Activated naive CD4-positive, alpha-beta T cell treated with anti-CD3 and anti-CD28 coated beads for 36 hours (primary cell): ENCODE measurements at places on chromosomes 12 and 14. TPM values are rescaled to one million over a fixed set of nuclear protein-coding genes. Genes with fewer than 3 reads are reported as not detected.

FLRT2 gene
- not detected for total RNA-seq

RESF1 gene
- 73.5 TPM for total RNA-seq

KLHDC1 gene
- total RNA-seq, result 0.79 TPM

PTCSC3 gene
- total RNA-seq, result not detected

SINHCAF gene
- total RNA-seq, result 169 TPM

KRT86 gene
- 0.15 TPM for total RNA-seq

LRRC43 gene
- total RNA-seq, result not detected

TSPAN11 gene
- not detected for total RNA-seq

ZDHHC22 gene
- not detected for total RNA-seq

OVCH1 gene
- total RNA-seq, result not detected

CCDC175 gene
- total RNA-seq, result not detected

ZNF26 gene
- total RNA-seq, result 12.2 TPM

AVPR1A gene
- total RNA-seq, result not detected

- DNase-seq, result no peak
Measured at GRCh38 chr12:94421868-94422740, 37.6 kb downstream of the CEP83 start.

DNA sequence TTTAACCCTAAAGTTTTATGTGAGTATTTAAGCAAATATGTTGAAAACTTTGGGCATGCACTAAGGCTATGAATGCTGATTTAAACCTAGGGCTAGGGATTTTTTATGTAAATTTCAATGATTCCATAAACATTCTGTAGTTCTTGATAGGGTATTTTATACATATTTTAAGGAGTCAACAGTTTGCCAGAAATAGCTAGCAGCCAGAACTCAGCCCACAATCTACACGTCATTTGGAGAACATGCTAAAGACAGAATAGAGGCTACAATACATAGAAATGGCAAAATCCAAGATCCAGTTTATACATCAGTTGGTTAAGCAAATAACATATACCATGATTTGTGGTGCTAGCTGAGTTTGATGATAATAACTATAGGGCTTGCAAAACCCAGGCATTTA, 184.7 kb downstream of the TMEM117 start:
- no peak for DNase-seq

- peak; percentile 73 for DNase-seq
Measured at GRCh38 chr14:66070542-66071319, 415.4 kb upstream of the CCDC196 start.

DNA sequence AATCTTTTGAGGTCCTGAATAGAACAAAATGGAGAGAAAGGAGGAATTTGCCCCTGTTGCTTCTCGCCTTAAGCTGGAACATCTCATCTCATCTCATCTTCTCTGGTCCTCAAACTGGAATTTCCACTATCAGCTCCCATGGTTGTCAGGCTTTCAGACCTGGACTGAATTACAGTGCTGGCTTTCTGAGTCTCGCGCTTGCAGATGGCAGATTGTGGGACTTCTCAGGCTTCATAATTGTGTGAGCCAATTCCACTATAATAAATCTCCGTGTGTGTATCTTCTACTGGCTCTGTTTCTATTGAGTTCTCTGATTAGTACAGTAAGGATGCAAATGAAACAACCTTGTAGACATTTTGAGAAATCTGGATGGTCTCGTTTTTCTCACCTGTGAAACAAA, 199.0 kb downstream of the TMEM117 start:
- DNase-seq, result no peak

DNA sequence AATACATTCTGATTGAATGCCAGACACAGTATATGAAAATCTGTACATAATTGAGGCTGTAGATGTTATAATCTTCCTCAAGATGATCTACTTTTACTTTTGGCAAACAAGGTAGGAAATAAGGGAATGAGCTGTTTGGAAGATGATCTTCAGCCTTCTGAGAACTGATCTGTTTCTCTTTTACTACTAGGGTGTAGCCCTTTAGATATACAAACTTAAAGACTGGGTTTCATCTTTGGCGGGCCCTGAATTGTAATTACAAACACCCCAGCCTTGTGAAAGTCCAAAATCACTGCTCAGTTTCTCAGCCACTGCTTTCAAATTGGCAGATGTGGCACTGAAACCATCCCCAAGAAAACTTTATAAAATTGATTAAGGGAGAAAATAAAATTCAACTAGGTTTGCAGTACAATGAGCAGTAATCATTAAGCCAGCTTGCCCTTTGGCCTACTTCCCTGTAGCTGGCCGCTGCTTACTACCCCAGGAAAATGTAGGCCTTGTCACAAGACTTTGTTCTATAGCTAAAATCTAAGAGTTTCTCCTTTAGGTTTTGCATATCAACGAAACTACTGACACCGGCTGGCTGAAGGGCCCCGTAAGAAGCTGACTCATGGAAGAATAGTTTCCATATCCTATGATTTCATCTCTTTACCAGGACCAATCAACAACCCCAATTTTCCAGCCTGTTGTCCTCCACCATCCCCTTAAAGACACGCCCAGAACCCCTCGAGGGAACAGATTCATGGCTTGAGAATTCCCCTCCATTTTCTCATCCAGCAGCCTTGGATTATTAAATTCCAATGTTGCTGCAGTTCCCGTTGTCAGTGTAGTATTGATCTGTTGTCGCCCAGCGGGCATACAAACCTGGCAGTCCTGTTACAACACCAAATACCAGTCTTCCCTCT, 210.8 kb downstream of the PCNX1 start:
- no peak for DNase-seq

- DNase-seq, result peak; percentile 60
Measured at GRCh38 chr12:93742110-93742934, 65.1 kb downstream of the CRADD start.

- no peak for DNase-seq
Measured at GRCh38 chr12:64387197-64387816, 3.3 kb downstream of the C12orf56 start.

DNA sequence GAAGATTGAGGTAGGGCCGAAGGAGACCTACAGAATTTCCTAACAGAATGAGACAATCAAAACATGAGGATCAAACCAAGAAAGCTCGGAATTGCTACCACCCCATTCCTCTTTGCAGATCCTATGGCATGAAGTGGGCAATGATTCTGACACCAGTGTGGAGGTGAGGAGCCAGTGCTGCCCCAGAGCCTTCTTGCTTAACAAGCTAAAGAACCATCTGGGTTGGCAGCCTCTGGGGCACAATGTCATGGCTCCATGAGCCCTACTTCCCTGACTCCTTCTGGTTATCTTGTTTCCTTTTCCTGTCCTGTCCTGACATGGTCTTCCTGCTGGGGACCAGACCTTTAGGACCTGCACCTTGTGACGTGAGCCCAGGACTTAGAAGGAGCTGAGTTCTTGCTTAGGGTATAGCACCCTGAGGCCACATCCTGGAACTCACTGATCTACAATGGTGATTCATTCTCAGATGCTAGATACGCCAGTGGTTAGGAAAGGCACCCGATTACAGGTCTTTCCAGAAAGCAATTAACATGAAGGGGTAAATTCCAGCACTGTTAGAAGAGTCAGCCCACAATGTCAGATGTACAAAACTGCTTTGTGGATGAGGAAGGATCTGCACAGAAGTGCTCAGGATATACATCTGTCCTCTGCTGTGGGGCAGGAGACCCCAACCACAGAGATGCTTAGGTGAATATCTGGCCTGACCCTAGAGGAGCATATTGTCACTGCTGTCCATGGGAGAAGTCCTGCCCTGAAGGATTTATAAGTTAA, 324.2 kb downstream of the ZFP36L1 start:
- peak; percentile 74 for DNase-seq

GRCh38 chr14:44846232-44846824, 115.4 kb downstream of the KLHL28 start:
- DNase-seq, result peak; percentile 20

DNA sequence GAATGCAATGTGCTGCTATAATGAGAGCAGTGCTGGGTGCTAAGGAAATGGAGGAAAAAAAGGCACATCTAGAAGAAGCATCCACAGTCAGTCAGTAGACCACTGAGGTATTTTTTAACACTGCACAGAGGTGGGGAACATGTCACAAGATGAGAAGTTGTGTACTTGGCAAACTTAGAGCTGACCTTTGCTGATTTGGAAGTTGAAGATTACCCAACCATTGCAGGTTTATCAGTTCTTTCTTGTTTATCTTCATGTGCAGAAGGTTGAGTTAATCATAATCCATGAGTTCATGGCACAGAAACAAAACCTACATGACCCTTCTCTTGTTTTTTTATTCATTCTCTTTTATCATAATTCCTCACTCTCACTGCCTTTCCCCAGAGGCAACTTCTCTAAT, 3.2 kb upstream of the PAH start:
- DNase-seq, result no peak

GRCh38 chr14:72864712-72865365, 29.1 kb downstream of the DPF3 start:
- DNase-seq, result no peak

- no peak for DNase-seq
Measured at GRCh38 chr14:94541234-94541975, 19.8 kb upstream of the SERPINA4 start.

DNA sequence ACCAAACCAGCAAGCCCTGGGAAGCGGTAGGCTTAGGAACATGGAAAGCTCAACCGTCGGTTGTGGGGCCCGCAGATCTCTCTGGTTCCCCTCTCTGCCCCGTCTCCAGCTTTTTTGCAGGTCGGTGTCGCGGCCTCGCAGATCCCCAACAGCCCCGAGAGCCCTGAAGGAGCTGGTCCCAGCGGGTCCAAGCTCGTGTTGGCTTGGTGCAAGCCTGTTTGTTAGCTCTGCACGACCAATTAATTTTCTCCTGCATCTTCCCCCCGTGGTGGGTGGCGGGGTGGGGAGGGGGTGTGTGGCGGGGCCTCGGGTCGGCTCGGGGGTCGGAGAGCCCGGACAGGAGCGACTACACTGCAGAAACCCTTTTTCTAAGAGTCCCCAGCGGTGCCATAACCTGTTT, 449 bp upstream of the SLC24A4 start:
- DNase-seq, result no peak

- DNase-seq, result no peak
Measured at GRCh38 chr12:57817261-57817989, 1.1 kb downstream of the AVIL start.

DNA sequence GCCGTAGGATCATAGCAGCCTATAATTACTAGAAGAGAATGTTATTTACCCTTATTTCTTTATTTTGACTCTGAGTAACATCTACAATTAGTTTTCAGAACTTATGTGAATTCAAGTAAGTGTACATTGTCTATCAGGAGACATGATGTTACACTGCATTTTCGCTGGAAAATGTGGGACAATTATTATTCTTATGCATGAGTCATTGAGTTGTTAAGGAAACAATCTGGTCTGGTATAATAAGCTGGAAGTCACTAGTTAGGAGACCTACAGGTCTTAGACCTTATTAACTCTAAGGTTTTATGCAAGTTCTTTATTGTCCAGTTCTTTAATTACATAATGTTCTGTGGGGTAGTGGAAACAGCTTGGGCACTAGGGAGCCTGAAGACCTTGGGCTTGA, 5.8 kb downstream of the KTN1 start:
- no peak for DNase-seq

- DNase-seq, result no peak
Measured at GRCh38 chr12:83153177-83153576, 466.5 kb downstream of the TMTC2 start.

DNA sequence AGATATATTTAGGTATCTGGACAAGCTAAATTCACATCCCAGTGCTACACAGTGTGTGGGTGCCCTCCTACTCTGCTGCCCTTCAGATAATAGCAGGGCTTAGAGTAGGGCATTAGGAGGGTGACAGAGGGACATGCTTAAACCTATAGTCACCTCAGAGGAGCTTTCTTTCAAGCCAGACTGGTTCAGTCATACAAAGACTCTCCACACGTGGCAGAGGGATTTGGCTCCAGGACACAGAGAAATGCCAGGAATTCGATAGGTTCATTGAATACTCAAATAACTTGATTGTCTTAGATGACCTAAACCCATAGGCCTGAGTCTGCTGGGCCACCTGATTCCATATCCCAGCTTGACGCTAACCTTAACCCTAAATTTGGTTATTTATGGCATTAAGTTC, 163.5 kb downstream of the TPH2 start:
- DNase-seq, result no peak
